Cardiac ventricle fibroblast (primary cell): ENCODE measurements at places on chromosomes 1 and 21. TPM values are rescaled to one million over a fixed set of nuclear protein-coding genes. Genes with fewer than 3 reads are reported as not detected.

KLF17 gene
- 0.37 TPM in 1 of 2 replicates, not detected in the other for total RNA-seq

PSRC1 gene
- 7.2 and 7.4 TPM in 2 replicates for total RNA-seq

ETNK2 gene
- total RNA-seq: 7.5 and 10.6 TPM in 2 replicates

CASQ2 gene
- not detected in 2 replicates for total RNA-seq

S100A6 gene
- total RNA-seq: 1,170 and 1,265 TPM in 2 replicates

IFI16 gene
- total RNA-seq: 224 and 238 TPM in 2 replicates

KIF21B gene
- 0.29 and 0.31 TPM in 2 replicates for total RNA-seq

TCHH gene
- total RNA-seq: 0.06 TPM in 1 of 2 replicates, not detected in the other

DMRTA2 gene
- not detected in 2 replicates for total RNA-seq

SYT14 gene
- total RNA-seq: 0.05 and 0.19 TPM in 2 replicates

LEFTY2 gene
- not detected in 2 replicates for total RNA-seq

F5 gene
- 0.05 TPM in 1 of 2 replicates, not detected in the other for total RNA-seq

AQP10 gene
- total RNA-seq: not detected in 2 replicates

SH3BGR gene
- total RNA-seq: 2.7 and 6.1 TPM in 2 replicates

OSCP1 gene
- 4.7 and 5.8 TPM in 2 replicates for total RNA-seq

DENND2C gene
- total RNA-seq: 3.1 and 3.2 TPM in 2 replicates
